Activated T-cell treated with anti-CD3 and anti-CD28 coated beads for 4 hours (primary cell): ENCODE measurements at places on chromosomes 1 and 21.

GRCh38 chr1:205817988-205818387, 5.0 kb upstream of the SLC41A1 start:
- DNase-seq: no peak

GRCh38 chr21:45546636-45547544, 4.7 kb upstream of the SLC19A1 start:
- DNase-seq: no peak

- no peak for DNase-seq
Measured at GRCh38 chr1:180579961-180580611, 21.3 kb downstream of the OVAAL start.

- no peak for DNase-seq
Measured at GRCh38 chr1:110255392-110255787, 45.3 kb downstream of the KCNC4 start.

DNA sequence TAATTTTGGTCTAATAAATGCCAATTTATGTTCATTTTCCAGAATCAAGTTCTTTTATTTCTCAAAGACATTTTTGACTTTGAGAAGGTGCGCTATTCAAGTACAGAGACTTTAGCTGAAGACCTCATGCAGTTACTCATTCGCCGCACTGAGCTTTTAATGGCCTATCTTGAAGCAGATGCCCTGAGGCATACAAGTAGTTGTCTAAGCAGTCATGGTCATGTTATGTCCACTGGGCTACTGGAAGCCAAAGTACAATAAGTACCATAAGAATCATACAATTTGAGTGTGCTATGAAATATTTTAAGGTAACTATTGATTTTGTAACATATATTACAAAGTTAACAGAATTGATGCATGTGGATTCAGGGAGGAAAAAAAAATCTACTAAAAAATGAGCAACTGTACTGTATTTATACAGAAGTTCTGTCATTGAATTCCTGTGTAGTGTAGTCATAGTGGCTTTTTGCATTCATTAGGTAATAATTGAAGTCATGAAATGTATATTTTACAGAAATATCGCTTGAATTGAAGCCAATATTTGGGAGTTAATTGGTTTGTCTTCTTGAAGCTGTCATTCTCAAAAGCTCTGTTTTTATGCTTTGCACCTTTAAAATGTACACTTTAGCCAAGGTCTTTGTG, 13.5 kb upstream of the NEXN start:
- no peak for DNase-seq

DNA sequence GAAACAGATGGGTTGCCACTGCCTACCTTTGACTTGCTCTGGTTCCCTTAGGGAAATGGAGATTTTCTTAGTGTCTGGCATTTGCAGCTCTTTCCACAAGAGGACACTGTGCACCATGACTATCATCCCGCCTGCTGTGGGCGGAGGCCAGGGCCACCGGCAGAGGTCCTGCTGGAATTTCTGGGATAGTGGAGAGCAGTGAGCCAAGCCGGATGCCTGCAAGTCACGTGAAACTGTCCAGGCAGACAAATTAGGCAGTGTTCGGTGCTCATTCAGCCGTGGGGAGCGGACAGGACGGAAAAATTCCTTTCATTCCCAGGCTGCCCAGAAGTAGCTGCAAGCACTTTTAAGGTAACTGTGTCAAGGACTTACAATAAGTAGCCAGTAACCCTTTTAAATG, 43.4 kb downstream of the IGSF5 start:
- DNase-seq: no peak

DNA sequence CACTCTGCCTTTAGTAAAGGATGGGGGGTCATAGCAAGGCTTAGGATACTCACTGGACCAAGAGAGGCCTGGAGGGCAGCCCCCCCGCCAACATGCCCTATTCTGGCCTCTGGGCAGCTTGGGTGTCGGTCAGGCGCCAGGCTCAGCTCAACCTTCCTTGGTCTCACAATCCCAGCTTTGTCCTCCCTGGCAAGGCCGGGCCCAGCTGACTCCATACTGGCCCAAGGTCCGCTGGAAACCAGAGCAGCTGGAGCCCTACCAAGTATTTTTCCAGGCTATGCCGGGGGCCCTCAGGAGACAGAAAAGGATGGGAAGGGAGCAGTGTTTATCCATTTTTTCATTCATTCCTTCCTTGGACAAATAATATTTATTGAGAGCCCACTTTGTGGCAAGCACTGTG, 6.2 kb downstream of the FBXO2 start:
- DNase-seq: no peak

DNA sequence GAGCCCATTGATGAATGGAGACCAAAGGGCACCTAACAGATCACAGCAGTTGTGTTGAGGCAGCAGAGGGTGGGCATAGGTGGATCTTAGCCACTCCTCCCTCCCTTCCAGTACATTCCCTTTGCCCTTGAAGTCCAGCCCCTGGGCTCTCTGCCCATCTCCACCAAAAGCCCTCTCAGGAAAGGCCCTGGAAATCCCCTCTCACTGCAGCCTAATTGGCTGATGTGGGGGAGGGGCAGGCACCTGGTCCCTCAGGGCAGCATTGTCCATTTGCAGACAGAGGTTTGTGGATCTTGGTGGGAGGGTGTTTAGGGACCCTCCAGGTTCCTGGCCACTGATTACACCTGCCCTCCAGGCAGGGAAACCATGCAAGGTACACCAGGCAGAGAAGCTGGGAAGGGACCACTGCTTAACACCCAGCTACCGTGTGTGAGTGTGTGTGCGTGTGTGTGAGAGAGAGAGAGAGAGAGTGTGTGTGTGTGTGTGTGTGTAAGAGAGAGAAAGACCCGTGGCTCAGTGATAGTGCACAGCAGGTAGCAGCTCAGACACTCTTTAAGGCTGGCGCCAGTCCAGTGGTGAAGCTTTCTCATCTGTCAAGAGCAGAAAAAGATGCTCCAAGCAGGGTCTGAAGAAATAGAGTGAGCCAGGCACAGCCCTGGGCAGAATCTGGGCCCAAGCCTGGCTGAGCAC, 71.1 kb downstream of the MATN1 start:
- DNase-seq: no peak

DNA sequence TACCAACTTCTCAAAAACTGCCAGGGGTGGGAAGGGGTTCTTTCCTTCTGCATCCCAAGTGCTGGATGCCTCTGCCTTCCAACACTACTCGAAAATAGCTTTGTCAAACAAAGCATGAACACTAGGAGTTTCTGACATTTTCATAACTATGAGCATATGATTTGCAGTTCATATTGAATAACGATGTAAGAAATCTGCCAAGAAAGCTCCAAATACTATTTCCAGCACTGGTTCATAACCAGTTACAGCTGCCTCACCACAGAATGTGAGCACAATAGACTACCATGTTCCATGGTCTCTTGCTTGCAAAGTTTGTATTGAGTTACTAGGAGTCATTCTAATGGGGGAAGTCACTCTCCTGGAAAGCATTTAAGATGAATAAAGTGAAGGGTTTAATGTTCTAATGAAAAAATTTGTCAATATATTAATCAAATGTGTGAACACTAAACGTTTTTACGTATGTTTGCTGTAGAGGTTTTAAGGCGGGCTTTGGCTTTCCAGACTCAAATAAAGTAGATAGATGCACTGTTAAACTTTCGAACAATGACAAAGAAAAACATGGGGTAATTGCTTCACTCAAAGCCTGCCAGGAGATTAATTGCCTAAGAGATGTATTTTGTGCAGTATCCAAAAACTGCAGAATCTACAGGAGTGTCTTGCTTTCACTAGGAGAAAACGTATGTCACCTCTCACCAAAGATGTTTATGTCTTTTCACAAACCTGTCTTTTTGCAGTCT, 78.6 kb upstream of the UBE2U start:
- DNase-seq: no peak

- DNase-seq: peak; percentile 72
Measured at GRCh38 chr1:185317886-185318310, 855 bp upstream of the IVNS1ABP start.

GRCh38 chr1:171142416-171143385, 42.4 kb upstream of the FMO2 start:
- no peak for DNase-seq

GRCh38 chr1:186811892-186812291, 16.9 kb upstream of the PLA2G4A start:
- no peak for DNase-seq

DNA sequence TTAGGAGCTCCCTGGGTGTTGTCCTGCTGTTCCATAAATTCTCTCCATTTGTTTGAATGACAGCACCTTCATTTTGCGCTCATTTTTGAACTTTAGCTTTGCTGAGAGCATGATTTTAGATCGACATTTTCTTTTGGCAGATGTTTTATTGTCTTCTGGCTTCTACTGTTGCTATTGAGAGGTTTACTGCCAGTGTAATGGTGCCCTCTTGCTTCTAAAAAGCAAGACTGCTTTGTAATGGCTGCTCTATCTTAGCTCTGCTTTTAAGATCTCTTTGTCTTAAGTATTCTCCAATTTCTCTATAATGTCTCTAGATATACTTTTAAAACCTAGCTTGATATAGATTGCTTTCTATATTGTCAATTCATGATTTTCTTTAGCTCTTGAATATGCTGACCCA, 27.8 kb downstream of the THEM4 start:
- DNase-seq: no peak

DNA sequence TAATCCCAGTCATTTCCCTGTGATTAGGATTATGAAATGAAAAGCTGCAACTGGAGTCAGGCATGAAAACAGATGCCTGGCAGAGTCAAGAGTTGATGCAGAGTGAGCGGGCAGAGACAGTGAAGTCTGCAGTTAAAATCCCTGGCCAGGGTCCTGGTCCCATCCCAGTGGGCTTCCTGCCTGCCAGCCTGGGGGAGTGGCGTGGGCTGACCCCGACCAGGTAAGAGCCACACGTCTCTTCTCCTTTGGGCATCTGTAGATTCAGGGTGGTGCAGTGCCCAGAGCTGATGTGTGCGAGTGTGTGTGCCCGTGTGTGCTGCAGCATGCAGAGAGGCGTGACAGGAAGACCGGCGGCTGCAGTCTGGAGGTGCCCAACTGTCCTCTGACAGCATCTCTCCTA, 6.2 kb upstream of the KIAA1614 start:
- no peak for DNase-seq

DNA sequence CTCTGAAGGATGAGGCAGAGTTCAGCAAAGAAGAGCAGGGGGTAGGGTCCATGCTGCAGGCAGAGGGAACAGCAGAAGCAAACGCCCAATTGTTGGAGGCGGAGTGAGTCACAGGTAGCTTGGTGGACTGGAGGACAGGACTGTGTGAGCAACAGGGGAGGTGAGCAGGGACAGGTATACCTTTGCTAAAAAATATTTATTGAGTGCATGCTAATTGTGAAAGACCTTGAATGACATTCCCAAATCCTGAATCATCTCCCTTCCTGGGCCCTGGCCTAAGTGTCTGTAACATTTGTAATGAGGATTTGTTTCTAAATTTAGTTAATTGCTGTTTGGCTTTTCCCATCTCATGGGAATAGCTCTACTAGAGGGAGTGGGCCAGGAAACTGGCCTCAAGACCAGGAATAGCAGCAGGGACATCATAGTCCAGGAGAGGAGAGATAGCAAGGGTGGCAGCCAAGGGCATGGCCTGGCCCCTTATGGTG, 123.7 kb downstream of the FOXD2 start:
- DNase-seq: no peak

GRCh38 chr1:39799770-39800470, 11.3 kb upstream of the BMP8B start:
- peak; percentile 73 for DNase-seq

GRCh38 chr1:21539933-21540332, 30.7 kb downstream of the ALPL start:
- no peak for DNase-seq

- DNase-seq: peak; percentile 2
Measured at GRCh38 chr1:210726621-210727020, 397.9 kb downstream of the HHAT start.

- no peak for DNase-seq
Measured at GRCh38 chr1:85274969-85275453, 1.4 kb downstream of the BCL10 start.

DNA sequence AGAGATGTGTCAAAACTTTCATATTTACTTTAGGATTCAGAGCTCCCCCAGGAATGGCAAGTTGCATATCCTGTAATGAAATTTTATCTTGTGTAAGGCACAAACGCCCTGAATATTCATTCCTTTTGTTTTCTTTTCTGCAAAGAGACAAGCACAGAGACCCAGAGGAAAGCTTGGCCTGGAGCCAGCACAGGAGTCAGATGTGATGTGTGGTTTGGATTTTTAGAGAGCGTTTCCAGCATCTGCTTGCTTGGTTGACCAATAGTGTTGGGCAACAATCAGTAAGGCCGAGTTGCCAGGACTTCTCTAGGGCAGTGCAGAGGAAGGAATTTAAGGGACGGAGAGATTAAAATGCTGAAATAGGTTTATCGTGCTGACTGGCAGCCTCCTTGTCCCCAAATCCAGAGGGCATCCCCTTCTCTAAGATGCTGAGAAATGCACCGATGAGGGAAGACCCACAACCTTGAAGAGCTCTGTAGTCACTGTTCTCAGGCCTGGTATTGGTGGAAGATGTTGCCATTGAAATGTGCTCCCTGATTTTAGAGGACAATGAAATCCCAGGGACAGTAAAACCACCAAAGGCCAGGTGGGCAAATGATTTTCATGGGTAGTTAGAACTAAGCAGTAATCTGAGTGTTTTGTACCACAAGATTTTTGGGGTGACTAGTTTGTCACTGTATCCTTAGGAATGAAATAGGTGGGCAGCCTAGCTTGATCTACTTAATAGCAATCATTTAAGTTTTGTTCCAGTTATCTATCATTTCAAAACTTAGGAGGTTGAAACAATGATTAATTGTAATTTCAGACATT, 37.9 kb upstream of the RHOU start:
- no peak for DNase-seq

DNA sequence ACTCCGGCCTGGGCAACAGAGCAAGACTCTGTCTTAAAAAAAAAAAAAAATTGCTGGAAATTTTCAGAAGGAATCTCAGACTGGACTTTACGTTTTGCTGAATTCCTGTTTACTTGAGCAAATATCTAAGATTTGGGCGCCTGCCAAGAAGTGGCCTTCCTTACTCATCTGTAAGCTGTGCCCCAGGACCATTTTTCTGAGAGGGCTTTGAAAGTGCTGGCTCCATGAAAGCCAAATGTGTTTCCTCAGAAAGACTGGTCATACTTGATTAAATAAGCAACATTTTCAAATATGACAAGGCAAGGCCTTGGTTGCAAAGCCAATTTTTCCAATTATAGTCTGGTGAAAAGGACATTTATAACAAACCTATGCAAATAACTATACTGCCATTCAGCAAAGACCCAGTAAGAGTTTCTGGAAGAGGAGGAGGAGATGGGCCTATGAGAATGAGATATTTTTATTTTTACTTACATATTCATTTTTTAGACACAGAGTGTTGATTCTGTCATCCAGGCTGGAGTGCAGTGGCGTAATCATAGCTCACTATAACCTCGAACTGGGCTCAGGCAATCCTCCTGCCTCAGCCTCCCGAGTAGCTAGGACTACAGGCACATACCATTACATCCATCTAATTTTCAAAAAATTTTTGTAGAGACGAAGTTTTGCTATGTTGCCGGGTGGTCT, 56.3 kb upstream of the HTR1D start:
- no peak for DNase-seq

GRCh38 chr1:206447792-206448191, 22.5 kb upstream of the IKBKE start:
- DNase-seq: no peak
